ENCODE measurements at places on chromosomes 13 and 19.
A peak's percentile ranks its signal among the peaks of the same experiment; 100 is the strongest.

GRCh38 chr13:24662195-24663088 is 17.8 kb upstream of the ATP12A start:
- no peak for DNase-seq
- no peaks in the 10 kb centered on the region for H3K36me3 ChIP-seq
- H3K27me3 ChIP-seq = peaks cover 7% of the 10 kb centered on the region

- no peak overlapping the region for H3K4me3 ChIP-seq
- DNase-seq = no peak
- no peak overlapping the region for H3K27ac ChIP-seq
Measured at GRCh38 chr13:113976711-113977684, 3.1 kb upstream of the C13orf46 start.

- DNase-seq = no peak
- no peaks in the 10 kb centered on the region for H3K27me3 ChIP-seq
- no peak overlapping the region for H3K4me3 ChIP-seq
- H3K36me3 ChIP-seq = peaks cover 14% of the 10 kb centered on the region
Measured at GRCh38 chr13:73870036-73870741, 264.0 kb downstream of the KLF12 start.

GRCh38 chr19:18168673-18169381 is 4.8 kb upstream of the IFI30 start:
- no peak overlapping the region for H3K27ac ChIP-seq
- H3K36me3 ChIP-seq = no peaks in the 10 kb centered on the region
- no peak overlapping the region for H3K4me3 ChIP-seq
- DNase-seq = no peak
- H3K27me3 ChIP-seq = no peaks in the 10 kb centered on the region

GRCh38 chr13:50162567-50162966 is 147.3 kb downstream of the KCNRG start:
- H3K27ac ChIP-seq = no peak overlapping the region
- H3K36me3 ChIP-seq = no peaks in the 10 kb centered on the region
- DNase-seq = no peak
- peaks cover 42% of the 10 kb centered on the region for H3K27me3 ChIP-seq

- H3K4me3 ChIP-seq = peak overlapping the region; percentile 97
- peak overlapping the region; percentile 98 for H3K27ac ChIP-seq
- H3K36me3 ChIP-seq = peaks cover 18% of the 10 kb centered on the region
- peaks cover 56% of the 10 kb centered on the region for H3K4me1 ChIP-seq
Measured at GRCh38 chr13:49444524-49445395, 686 bp downstream of the SETDB2 start.

DNA sequence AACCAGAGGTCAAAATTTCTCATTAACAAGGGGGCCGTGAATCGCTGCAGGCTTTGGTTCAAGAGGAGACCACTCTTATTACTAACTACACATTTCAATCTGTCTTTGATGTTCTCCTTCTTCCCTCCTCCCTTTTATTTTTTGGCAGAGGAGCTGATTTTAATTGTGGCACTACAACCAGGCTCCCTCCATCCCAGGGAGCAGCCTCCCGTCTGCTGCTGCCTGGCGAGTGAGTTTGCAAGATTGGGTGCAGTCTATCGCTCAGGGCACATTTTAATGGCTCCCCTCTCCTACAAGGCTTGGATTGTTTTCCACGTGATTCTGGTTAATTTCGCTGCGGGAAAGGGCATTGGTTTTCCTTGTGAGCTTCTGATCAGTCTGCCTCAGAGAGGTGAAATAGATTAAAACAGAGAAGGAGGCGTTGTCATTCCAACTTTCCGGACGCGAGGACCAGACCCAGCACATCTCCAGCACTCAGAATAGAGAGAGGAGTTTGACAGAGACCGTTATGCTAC is 81.4 kb downstream of the KCTD15 start:
- DNase-seq = no peak
- no peaks in the 10 kb centered on the region for H3K4me1 ChIP-seq
- H3K27ac ChIP-seq = no peak overlapping the region
- no peak overlapping the region for H3K4me3 ChIP-seq

DNA sequence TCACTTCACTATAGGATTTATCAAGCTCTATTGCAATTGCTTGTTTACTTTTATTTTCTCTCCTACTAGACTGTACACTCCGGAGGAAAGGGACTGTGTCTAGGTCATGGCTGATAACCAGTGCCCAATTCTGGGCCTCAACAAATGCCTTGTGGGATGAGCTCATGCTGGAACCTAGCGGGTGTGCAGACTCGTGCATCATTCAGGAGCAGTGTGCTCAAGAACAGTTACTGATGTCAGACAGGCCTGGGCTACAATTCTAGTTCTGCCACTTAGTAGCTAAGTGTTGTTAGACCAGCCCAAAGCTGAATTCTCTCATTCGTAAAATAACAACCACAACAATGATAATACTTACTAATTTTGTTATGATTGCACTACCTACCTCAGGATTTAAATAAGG is 95.4 kb downstream of the CYSLTR2 start:
- no peaks in the 10 kb centered on the region for H3K36me3 ChIP-seq
- no peak for DNase-seq
- H3K27me3 ChIP-seq = no peaks in the 10 kb centered on the region
- peaks cover 28% of the 10 kb centered on the region for H3K4me1 ChIP-seq

Measured in activated CD8-positive, alpha-beta memory T cell treated with anti-CD3 and anti-CD28 coated beads, Interleukin-2, amount 10 ng/mL, durations not matched to agents 7 days and 5 days (primary cell).